ENCODE measurements at places on chromosomes 12 and 14.

- no peak for DNase-seq
Measured at GRCh38 chr14:63296060-63296563, 22.6 kb downstream of the GPHB5 start.

DNA sequence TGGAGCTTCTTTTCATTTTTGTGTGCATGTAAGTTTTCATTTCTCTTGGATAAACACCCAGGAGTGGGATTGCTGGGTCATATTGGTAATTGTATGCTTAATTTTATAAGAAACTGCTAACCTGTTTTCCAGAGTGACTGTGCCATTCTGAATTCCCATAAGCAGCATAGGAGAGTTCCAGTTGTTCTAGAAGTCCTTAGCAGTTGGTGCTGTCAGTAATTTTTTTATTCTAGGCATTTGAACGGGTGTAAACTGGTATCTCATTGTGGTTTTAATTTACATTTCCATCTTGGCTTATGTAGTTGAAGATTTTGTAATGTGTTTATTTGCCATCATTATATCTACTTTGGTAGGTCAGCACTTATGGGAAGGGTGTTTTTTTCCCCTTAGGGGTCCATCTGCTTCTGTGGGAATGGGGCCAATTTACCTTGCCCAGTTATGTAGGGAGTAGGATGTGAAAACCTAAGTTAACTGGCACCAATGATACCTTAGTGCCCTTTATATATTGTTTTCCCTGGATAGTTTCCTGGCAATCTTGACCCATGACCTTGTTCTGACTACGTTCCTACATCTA lies 202.9 kb downstream of the AKAP6 start:
- no peak for DNase-seq

- no peak for DNase-seq
Measured at GRCh38 chr12:130739571-130739970, 23.5 kb upstream of the RIMBP2 start.

GRCh38 chr12:109764123-109764522 lies 50.5 kb downstream of the FAM222A start:
- no peak for DNase-seq

GRCh38 chr14:104797115-104798044 lies 1.8 kb upstream of the AKT1 start:
- DNase-seq: no peak

GRCh38 chr14:102356280-102356679 lies 6.4 kb downstream of the CINP start:
- DNase-seq: no peak

- no peak for DNase-seq
Measured at GRCh38 chr12:116964054-116965050, 53.6 kb downstream of the FBXW8 start.

GRCh38 chr14:105536691-105537579 lies 10.6 kb downstream of the TMEM121 start:
- DNase-seq: no peak

DNA sequence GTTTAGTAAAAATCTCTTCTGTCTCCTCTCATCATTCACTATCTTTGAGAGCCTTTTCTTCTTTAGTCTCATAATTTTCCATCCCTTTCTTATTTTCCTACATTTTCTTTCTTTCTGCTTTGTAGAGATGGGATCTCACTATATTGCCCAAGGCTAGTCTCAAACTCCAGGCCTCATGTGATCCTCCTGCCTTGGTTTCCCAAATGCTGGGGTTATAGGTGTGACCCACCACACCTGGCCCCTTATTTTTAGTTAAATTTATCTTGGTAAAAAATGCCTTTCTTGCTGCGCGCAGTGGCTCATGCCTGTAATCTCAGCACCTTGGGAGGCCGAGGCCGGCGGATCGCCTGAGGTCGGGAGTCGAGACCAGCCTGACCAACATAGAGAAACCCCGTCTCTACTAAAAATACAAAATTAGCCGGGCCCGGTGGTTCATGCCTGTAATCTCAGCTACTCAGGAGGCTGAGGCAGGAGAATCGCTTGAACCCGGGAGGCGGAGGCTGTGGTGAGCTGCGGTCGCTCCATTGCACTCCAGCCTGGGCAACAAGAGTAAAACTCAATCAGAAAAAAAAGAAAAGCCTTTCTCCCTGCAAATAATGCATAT lies 996 bp downstream of the SLC2A3 start:
- no peak for DNase-seq

- DNase-seq: no peak
Measured at GRCh38 chr14:89588016-89588415, 171.0 kb upstream of the FOXN3 start.

DNA sequence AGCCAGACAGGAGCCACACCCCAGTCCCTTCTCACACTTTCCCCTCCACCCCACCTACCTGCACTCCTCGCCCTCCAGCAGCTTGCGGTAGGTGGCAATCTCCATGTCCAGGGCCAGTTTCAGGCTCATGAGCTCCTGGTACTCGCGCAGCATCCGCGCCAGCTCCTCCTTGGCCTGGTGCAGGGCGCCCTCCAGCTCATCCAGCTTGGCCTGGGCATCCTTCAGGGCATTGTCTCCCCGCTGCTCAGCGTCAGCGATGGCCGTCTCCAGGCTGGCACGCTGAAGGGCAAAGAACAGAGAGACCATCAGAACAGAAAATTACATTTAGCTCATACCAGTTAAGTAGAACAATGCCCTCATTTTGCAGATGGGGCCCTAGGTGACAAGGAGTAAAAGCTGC lies 5.5 kb downstream of the KRT74 start:
- no peak for DNase-seq

DNA sequence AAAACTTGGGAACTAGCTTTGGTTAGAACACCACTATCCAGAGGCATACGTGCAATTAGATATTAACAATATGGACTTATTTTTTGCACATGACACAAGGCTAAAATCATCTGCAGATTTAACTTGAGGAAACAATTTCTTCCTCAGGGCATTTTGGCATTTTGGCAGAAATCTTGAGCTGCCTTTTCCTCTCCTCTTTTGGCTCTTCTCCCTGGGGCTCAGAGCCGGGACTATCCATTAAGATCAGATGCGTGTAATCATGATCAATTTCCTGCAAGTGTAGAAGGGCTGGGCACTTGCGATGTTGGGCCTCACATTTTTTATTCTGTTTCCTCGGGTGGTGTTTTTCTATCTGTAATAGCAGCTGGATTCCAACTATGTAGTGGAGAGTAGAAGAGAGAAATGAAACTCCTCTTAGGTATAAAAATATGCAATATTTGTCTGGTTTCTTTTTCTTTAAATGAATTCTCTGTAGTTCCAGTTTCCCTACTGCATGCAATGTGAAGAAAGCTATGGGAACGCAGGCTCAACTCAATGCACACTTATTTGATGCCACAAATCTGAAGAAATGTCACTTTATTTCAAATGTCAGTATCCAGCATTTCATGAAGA lies 1010.8 kb downstream of the FLRT2 start:
- DNase-seq: no peak

DNA sequence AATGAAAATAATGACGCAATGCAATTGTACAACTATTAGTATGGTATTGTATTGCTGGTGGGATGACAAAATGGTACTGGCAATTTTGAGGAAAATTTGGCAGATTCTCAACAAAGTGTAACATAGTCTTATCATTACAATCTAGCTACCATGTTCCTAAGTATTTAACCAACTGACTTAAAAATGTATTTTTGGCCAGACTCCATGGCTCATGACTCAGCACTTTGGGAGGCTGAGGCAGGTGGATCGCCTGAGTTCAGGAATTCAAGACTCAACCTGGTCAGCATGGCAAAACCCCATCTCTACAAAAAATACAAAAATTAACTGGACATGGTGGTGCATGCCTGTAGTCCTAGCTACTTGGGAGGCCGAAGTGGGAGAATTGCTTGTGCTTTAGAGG lies 1409.5 kb downstream of the AACS start:
- DNase-seq: no peak

DNA sequence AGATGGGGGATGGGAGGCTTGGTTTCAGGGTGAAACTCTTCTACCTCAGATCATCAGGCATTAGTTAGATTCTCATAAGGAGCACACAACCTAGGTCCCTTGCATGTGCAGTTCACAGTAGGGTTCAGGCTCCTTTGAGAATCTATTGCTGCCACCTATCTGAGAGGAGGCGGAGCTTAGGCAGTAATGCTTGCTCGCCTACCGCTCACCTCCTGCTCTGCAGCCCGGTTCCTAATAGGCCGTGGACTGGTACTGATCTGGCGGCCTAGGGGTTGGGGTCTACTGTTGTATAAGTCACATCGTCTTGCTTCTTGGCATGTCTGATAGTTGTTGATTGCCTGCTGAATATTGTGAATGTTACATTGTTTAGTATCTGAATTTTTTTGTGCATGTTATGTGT lies 12.2 kb downstream of the SCYL2 start:
- no peak for DNase-seq

DNA sequence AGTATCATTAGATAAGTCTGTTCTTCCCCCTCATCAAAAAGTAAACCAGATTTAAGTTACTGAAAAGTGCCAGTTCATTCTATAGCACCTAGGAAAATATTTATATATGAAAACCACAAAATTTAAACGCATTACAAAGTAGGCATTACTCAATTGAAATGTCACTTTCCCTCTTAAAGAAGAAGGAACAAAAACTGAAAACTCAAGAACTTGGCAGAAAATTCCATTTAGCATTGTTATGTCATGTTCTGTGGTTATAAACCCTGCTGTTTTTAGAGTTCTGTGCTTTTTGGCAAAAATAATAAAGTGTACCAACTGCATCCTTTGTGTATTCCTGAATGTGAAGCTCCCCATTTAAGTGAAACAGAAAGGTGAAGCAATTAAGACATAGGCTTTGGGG lies 3.6 kb downstream of the FGD4 start:
- no peak for DNase-seq

DNA sequence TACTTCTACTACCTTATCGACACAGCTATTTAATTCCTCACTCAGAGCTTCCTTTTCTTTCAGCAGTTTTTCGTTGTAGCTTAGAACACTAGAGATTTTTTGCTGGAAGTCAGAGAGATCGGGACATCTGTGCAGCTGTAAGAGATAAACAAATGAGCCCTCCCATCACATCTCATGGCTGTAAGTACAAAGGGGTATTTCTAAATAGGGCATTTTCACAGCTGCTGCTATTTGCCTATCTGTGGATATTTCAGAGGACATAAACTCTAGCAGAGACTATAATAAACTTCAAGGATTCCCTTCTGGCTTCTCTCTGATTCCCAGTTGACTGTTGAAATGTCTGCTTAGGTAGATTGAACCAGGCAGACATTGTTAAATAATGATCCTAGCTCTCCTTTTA lies 76.1 kb upstream of the SAV1 start:
- DNase-seq: no peak

DNA sequence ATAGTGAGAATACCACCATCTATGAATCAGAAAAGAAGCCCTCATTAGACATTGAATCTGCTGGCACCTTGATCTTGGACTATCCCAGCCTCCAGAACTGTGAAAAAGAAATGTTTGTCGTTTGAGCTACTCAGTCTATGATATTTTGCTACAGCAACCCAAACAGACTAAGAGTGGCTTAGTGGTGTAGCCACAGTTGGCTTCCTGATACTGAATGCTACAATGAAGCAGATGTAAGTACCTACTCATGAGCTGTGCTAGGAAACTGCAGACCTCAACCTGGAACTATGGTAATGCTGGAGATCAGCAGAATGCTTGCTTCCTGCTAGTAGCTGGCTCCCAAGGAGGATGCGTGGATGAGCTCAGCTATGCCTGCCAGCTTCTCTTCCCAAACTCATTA lies 268.6 kb upstream of the CRY1 start:
- no peak for DNase-seq

DNA sequence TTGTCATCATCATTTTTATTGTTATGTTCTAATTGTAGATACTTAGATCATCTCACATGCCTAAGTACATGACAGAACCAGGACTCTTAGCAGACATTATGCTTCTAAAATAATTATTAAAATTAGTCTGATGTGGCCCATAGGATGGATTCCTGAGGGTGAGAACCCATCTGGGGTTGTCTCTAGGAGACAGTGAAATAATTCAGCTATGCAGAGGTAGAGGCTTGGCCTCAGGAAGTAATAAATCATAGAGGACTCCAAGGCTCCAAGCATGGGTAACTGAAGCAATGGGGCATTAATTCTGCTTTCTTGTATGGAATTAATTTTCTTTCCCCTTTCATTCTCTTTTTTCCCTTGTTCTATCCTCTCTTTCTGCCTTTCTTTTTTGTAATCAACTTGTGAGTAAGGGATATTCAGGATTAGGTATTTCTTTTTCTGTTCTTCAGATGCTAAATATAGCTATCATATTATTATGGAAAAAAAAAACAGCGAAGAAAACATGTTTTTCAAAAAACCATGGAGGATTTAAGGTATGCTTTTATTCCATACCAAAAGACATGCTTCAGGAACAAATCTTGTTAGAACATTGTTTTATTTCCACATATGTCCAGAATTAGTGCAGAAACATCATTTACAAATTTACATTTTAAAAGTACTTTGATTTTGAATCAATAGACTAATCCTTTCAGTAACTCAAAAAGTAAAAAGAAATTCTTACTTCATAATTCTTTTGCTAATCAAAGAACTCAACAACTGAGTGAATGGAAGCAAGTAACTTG lies 263.2 kb downstream of the TRHDE start:
- DNase-seq: no peak

DNA sequence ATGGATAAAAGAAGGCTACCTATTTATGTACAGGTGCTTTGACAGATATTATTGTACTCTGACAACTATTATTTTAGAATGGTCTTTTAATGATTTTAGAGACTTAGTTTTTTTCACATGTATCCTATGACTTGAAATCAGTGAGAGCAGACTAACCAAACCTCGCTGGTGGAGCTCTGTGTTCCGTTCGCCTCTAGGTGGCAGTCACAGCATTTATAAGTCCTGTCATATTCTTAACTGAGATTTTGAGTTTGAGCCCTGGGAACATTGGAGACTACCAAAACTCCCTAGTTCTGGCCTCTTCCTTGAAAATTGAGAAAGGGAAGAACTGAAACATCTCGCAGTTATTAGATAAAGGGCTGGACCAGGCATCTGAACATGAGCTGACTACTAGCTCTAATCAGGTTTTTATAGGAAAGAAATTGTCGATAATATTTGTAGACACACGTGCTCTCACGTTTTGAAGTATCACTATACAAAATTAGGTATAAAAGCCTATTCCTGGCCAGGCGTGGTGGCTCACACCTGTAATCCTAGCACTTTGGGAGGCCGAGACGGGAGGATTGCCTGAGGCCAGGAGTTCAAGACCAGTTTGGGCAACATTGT lies 48.3 kb downstream of the TTLL5 start:
- peak; percentile 38 for DNase-seq

DNA sequence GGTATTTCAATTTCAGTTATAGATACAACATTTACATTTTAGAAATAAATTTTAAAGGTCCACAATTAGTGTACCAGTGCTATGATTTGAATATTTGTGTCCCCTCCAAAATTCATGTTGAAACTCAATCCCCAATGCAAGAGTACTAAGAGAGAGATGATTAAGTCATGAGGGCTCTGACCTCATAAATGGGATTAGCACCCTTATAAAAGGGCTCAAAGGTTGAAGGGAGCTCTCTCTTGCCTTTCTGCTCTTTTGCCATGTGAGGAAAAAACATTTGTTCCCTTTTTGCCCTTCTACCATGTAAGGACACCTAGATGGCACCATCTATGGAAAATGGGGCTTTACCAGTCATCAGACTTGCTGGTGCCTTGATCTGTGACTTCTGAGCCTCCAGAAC lies 25.8 kb upstream of the CNOT2 start:
- DNase-seq: no peak

GRCh38 chr12:112330706-112331105 lies 51.5 kb downstream of the HECTD4 start:
- DNase-seq: no peak

- no peak for DNase-seq
Measured at GRCh38 chr12:45913631-45914030, 76.7 kb downstream of the SCAF11 start.

GRCh38 chr12:125619723-125620122 lies 554.5 kb downstream of the AACS start:
- no peak for DNase-seq

GRCh38 chr12:5909560-5909959 lies 35.5 kb downstream of the ANO2 start:
- no peak for DNase-seq

All from stimulated activated CD8-positive, alpha-beta memory T cell treated with anti-CD3 and anti-CD28 coated beads, Interleukin-4, amount 100 ng/mL, for 1 hour (primary cell).